ENCODE measurements at places on chromosomes 3 and 15. TPM values are rescaled to one million over a fixed set of nuclear protein-coding genes. Genes with fewer than 3 reads are reported as not detected.

DNA sequence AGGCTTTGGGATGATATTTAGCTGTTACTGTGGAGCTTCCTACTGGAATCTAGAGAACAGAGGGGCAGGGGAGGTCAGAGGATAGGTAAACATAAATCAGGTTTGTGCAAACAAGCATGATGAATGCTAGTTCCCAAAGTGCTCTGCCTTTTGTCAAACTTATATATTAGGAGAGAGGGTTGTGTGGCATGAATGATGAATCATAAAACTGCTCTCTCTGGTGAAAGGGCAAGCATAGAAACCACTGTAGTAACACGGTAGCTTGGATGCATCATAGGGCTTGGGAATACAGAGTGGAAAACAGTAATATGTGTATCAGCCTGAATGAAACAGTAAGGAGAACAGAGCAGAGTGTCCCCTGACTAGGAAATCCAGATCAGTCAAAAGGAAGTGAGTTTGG, 486.7 kb downstream of the IL5RA start:
- no peak overlapping the region for H3K4me3 ChIP-seq
- H3K27me3 ChIP-seq: no peaks in the 10 kb centered on the region
- no peak overlapping the region for H3K27ac ChIP-seq
- no peaks in the 10 kb centered on the region for H3K36me3 ChIP-seq
- DNase-seq: no peak
- H3K4me1 ChIP-seq: no peaks in the 10 kb centered on the region

GRCh38 chr3:36904641-36905040, 40.2 kb downstream of the TRANK1 start:
- no peak overlapping the region for H3K27ac ChIP-seq
- H3K4me3 ChIP-seq: no peak overlapping the region
- H3K4me1 ChIP-seq: no peaks in the 10 kb centered on the region
- DNase-seq: no peak

Gene INKA1
- not detected for total RNA-seq

Gene CASR
- not detected for total RNA-seq

DNA sequence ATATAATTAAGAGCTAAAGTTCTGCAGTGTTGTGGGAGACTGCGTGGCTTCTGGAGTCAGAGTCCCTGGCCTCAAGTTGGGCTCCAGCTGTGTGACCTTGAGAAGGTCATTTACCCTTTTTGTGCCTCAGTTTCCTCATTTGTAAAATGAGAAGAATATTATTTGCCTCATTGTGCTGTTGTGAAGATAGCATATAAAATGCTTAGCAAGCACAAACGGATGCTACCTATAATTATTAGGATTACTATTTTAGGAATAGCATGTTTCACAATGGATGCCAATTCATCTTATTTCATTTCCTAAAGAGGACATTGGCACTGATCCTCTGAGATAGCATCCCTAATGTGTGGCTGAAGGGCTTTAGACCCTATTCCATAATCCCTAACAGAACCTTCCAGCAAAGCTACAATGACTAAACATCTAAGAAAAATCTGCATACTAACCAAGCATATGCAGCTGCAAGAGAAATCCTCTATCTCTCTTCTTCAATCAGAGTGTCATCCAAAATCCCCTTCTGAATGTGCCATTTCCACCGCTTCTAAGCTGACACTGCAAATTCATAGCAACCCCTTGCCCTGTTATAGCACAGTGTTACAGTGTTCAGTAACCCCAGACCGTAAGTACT, 148.3 kb downstream of the RBMS3 start:
- H3K4me3 ChIP-seq: no peak overlapping the region
- no peak for DNase-seq
- no peaks in the 10 kb centered on the region for H3K36me3 ChIP-seq

DNA sequence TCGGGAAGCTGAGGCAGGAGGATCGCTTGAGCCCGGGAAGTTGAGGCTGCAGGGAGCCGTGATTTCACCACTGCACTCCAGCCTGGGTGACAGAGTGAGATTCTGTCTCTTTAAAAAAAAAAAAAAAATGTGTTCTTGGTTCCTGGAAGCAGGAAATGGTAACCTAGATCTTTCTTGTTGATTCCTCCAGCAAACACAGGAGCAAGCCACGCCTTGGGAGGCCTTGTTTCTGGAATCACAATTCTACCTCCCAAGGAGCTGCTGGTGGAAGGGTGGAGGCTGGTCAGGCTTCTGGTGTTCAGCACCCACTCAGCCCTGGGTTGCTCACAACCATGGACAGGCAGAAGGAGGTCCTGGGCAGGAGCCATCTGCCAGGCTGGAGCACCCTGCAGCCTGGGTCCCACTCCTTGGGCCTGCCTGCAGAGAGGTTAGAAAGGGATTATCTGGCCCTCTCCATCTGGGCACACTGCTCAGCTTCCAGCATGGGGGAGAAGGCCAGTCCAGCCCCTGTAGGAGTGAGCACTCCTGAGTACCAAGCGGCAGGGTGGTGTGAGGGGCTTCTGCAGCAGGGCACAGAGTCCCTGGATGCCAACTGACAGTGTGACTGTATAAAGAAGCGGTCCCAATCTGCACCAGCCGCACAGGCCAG, 65.6 kb downstream of the ABTB1 start:
- no peak for DNase-seq
- peak overlapping the region; percentile 86 for H3K27ac ChIP-seq
- H3K4me3 ChIP-seq: no peak overlapping the region
- peaks cover 49% of the 10 kb centered on the region for H3K4me1 ChIP-seq
- H3K36me3 ChIP-seq: no peaks in the 10 kb centered on the region

DNA sequence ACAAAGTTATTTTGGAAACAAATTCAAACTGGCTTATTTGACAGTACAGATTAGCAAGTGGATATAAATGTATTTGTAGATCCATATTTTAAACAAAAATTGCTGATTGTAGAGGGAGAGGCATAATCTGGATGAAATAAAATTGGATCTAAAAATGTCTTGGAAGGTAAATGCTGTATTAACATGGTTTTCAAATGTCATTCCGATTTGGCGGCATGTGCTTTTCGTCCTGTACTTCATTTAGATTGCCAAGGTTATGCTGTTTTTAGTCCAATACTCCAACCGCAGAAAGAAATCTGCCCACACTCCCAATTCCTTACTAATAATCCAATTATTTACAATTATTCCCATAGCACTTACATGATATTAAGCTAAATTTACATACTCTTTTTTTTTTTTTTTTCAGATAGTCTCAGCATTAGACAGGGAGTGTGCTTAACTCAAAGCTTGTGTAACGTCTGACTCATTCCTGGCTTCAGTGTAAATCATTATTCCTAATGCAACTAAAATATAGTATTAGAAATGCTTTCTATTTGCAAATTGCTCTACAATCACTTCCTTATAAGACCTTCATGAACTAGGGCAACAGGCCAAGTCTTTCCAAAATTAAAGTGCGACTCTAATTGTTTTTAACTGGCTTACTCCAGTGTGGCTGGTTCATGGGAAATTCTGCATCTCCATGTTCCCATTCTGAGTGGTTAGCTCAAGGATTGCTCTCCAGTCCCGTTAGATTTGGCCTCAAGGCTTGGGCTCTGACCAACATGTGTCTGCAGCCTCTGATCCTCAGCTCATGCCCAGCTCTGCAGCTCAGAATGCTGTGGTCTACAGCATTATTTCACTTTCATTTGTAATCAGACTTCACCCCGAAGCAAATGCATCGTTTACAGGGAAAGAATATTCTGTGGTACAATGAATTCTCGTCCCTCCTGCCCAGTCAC, 103.9 kb downstream of the FBN1 start:
- H3K4me3 ChIP-seq: no peak overlapping the region
- H3K27me3 ChIP-seq: no peaks in the 10 kb centered on the region
- no peaks in the 10 kb centered on the region for H3K36me3 ChIP-seq
- H3K4me1 ChIP-seq: no peaks in the 10 kb centered on the region
- no peak overlapping the region for H3K27ac ChIP-seq

Gene SOX14
- total RNA-seq: not detected

Gene SMAD6
- 3.7 TPM for total RNA-seq

DNA sequence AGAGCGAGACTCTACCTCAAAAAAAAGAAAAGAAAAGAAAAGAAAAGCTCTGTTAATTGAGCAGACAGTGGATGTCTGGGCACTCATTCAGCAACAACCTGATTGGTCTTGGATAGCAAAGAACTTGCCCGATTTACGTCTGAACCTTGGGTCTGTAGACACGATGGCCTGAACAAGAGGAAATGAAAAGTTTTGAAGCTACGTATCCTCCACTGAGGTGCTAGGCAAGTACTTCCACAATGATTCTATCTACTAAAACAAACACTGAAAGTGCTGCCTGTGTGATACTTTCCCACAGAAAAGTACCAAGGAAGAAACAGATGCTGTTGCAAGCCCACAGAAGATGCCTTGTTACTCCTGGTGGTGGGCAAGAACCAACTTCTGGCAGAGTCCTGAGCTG, 21.8 kb upstream of the MUSTN1 start:
- DNase-seq: no peak
- H3K4me1 ChIP-seq: no peaks in the 10 kb centered on the region
- H3K27me3 ChIP-seq: no peaks in the 10 kb centered on the region
- no peak overlapping the region for H3K27ac ChIP-seq
- H3K4me3 ChIP-seq: no peak overlapping the region

Gene PCLAF
- not detected for total RNA-seq

GRCh38 chr15:26890451-26890850, 23.6 kb downstream of the GABRA5 start:
- H3K27me3 ChIP-seq: no peaks in the 10 kb centered on the region
- no peaks in the 10 kb centered on the region for H3K4me1 ChIP-seq
- H3K4me3 ChIP-seq: no peak overlapping the region
- no peak overlapping the region for H3K27ac ChIP-seq
- DNase-seq: no peak

Gene CELSR3
- total RNA-seq: 0.05 TPM

- H3K36me3 ChIP-seq: no peaks in the 10 kb centered on the region
- DNase-seq: no peak
- peaks cover 12% of the 10 kb centered on the region for H3K4me1 ChIP-seq
- H3K4me3 ChIP-seq: no peak overlapping the region
- H3K27me3 ChIP-seq: no peaks in the 10 kb centered on the region
- H3K27ac ChIP-seq: no peak overlapping the region
These were observed 123.2 kb downstream of the DNAJB8 start for GRCh38 chr3:128343287-128344051.

- H3K4me3 ChIP-seq: no peak overlapping the region
- no peak for DNase-seq
- no peaks in the 10 kb centered on the region for H3K36me3 ChIP-seq
- no peak overlapping the region for H3K27ac ChIP-seq
These were observed 13.7 kb downstream of the GRK7 start for GRCh38 chr3:141776885-141777284.

Gene ARPIN
- total RNA-seq: 4.8 TPM

Gene NDUFAF3
- 181 TPM for total RNA-seq

- no peak overlapping the region for H3K4me3 ChIP-seq
- H3K27ac ChIP-seq: no peak overlapping the region
- H3K4me1 ChIP-seq: no peaks in the 10 kb centered on the region
- no peaks in the 10 kb centered on the region for H3K36me3 ChIP-seq
These were observed 63.4 kb upstream of the C15orf39 start for GRCh38 chr15:75138016-75138999.

- peaks cover 5% of the 10 kb centered on the region for H3K4me1 ChIP-seq
- H3K27ac ChIP-seq: no peak overlapping the region
- no peaks in the 10 kb centered on the region for H3K36me3 ChIP-seq
- peaks cover 4% of the 10 kb centered on the region for H3K27me3 ChIP-seq
These were observed 2.2 kb downstream of the TAGLN3 start for GRCh38 chr3:112000966-112001365.

GRCh38 chr3:170220871-170221270, 1.4 kb upstream of the PRKCI start:
- DNase-seq: no peak
- no peak overlapping the region for H3K4me3 ChIP-seq

DNA sequence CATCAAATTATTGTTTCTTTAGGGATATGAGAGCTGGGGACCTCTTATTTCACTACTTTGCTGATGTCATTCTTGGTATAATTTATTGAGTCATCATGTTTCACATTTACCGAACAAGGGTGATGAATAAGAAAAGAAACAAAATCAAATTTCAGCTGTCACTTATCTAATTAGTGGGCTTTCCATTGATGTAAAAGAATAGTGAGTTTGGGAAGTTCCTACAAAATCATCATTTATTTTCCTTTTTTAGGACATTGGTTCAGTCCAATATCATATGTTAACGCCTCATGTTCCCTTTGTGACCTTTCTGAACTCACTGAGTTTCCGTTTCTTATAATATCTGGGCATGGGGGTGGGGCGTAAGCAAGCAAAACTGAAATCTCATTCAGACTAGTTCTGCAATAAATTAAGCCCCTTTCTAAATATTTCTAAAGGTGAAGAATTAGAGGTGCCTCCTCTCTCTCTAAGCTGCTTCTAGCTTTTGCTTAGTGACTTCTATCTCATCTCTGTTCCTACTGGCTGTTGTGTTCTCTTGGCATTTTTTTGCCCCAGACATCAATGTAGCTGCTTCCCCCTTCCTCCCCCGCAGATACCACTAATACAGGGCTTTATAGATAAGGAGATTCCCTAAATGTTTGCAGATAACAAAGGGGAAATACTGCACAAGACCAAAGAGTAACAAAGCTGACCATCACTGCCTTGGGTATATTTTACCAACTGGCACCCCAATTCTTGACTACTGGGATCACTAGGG, 238.0 kb upstream of the CTNNB1 start:
- H3K4me1 ChIP-seq: no peaks in the 10 kb centered on the region
- no peaks in the 10 kb centered on the region for H3K27me3 ChIP-seq
- no peak overlapping the region for H3K27ac ChIP-seq
- H3K4me3 ChIP-seq: no peak overlapping the region

Gene ERICH6
- total RNA-seq: not detected

DNA sequence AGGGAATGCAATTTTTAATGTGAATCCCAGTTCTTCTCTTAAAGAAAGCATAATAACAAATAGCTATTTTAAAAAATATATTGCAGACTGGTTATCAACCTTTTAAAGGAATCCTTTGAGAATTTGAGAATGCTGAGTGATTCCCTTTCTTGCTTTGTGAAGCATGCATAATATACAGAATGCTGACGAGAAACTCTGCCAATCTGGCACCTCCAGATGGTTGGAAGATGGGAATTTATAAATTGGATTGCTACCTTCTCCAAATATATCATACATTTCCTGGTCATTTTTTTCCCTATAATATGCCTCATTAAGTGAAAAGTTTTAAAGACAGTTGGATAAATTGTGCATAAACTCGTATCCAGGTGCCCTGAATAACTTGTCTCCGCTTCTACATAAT, 333.9 kb upstream of the ARPP21 start:
- no peaks in the 10 kb centered on the region for H3K36me3 ChIP-seq
- no peaks in the 10 kb centered on the region for H3K4me1 ChIP-seq
- H3K27ac ChIP-seq: no peak overlapping the region
- H3K4me3 ChIP-seq: no peak overlapping the region
- H3K27me3 ChIP-seq: no peaks in the 10 kb centered on the region

Gene CCR8
- total RNA-seq: not detected

All from gastrocnemius medialis (tissue), 4 donors.